CD8-positive, alpha-beta memory T cell (primary cell): ENCODE measurements at places on chromosomes 2 and 18. TPM values are rescaled to one million over a fixed set of nuclear protein-coding genes. Genes with fewer than 3 reads are reported as not detected.
A peak's percentile ranks its signal among the peaks of the same experiment; 100 is the strongest.

GRCh38 chr18:48123324-48123723, 192.9 kb upstream of the SMAD2 start:
- DNase-seq = no peak
- no peaks in the 10 kb centered on the region for H3K4me1 ChIP-seq
- no peak overlapping the region for H3K4me3 ChIP-seq
- no peak overlapping the region for H3K27ac ChIP-seq
- H3K36me3 ChIP-seq = no peaks in the 10 kb centered on the region

DNA sequence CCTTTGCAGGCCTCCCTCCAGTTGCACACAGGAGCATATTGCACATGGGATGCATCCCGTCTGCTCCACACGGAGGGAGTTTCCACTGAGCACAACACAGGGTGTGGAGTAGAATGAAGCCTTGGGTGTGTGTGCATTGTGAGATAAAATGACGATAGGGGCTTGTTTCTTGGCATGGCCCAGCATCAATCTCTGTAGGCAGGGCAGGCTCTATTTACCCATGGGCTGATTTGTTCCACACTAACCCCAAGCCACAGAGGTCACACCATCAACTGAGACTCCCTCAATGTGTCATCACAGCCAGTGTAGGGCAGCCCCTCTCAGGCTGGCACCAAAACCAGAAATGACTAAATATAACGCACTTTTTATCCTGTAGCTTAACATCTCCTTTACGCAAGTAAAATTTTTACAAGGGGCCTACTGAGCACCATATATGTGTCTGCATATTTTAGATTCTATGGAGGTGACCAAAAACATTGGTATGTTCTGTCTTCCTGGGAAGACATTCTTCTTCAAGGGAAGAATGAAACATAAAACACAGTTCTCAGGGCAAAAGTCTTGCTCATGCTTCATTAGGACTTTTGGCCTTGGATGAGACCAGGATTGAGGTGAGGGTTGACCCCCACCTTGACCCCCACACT, 2.7 kb upstream of the GKN1 start:
- no peak for DNase-seq
- H3K36me3 ChIP-seq = no peaks in the 10 kb centered on the region
- no peak overlapping the region for H3K27ac ChIP-seq
- H3K4me1 ChIP-seq = no peaks in the 10 kb centered on the region
- no peak overlapping the region for H3K4me3 ChIP-seq

DNA sequence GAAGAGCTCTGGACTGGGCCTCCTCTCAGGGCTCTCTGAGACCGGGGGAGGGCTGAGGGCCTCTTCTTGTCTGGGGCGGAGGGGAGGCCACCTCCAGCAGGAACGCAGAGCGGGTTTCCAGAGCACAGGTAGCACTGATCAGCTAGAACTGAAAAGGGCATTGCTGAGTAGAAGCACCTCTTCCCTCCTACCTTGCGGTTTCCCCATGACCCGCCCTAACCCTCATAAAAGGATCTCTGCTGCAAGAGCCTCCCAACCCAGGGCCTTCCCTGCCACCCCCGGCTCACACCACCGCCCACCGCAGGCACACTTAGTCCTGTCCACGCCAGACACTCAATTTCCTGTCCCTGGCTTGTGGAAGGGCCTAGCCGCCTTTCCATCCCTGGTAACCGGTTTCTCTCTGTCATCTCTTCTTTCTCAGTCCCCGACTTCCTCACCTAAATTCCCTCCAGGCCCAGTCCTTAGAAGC, 966 bp downstream of the ADCY3 start:
- peaks cover 32% of the 10 kb centered on the region for H3K4me1 ChIP-seq
- peak overlapping the region; percentile 51 for H3K27ac ChIP-seq
- DNase-seq = peak; percentile 66
- H3K27me3 ChIP-seq = no peaks in the 10 kb centered on the region
- H3K4me3 ChIP-seq = peak overlapping the region; percentile 77

Gene KLHL41
- 0.27 TPM for total RNA-seq

DNA sequence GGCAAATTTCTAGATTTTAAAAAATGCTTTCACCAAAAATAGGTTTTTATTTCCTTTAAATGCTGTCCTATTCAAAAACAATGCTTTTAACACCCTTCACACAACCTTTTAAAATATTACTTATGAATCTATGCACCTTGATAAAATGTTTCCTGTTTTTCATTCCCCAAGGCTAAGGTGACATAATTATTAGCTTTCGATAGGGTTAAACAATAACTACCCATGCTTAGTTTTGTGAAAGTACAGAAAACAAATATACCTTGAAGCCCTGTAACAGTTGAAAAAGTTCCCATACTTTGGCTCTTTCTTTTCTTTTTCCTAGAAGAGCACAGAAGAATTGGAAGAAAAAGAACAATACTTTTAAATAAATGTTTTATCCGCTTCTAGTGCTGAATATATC, 54.9 kb upstream of the ITPRID2 start:
- no peaks in the 10 kb centered on the region for H3K27me3 ChIP-seq
- H3K4me3 ChIP-seq = no peak overlapping the region
- no peaks in the 10 kb centered on the region for H3K36me3 ChIP-seq
- H3K27ac ChIP-seq = no peak overlapping the region
- DNase-seq = no peak

GRCh38 chr18:48578289-48578688, 39.5 kb downstream of the CTIF start:
- no peaks in the 10 kb centered on the region for H3K36me3 ChIP-seq
- no peaks in the 10 kb centered on the region for H3K27me3 ChIP-seq
- no peak overlapping the region for H3K4me3 ChIP-seq
- H3K4me1 ChIP-seq = no peaks in the 10 kb centered on the region
- no peak for DNase-seq

Gene SP110
- total RNA-seq = 55.2 TPM
